ENCODE measurements at places on chromosomes 4 and X. TPM values are rescaled to one million over a fixed set of nuclear protein-coding genes. Genes with fewer than 3 reads are reported as not detected.

SUV39H1 gene
- 3.5 TPM for polyA plus RNA-seq

IL21 gene
- polyA plus RNA-seq, result not detected

NUP54 gene
- polyA plus RNA-seq, result 33.4 TPM

KLKB1 gene
- 0.50 TPM for polyA plus RNA-seq

VCX gene
- polyA plus RNA-seq, result not detected

SSX3 gene
- polyA plus RNA-seq, result not detected

TLL1 gene
- 2.4 TPM for polyA plus RNA-seq

MAGEA4 gene
- polyA plus RNA-seq, result not detected

NDP gene
- polyA plus RNA-seq, result 82.7 TPM

SORCS2 gene
- polyA plus RNA-seq, result 3.9 TPM

RTL9 gene
- 5.9 TPM for polyA plus RNA-seq

MSX1 gene
- polyA plus RNA-seq, result 4.0 TPM

CCDC149 gene
- 9.6 TPM for polyA plus RNA-seq

ATP8A1 gene
- polyA plus RNA-seq, result 10.0 TPM

WDFY3 gene
- 36.8 TPM for polyA plus RNA-seq
